ENCODE measurements at places on chromosomes 11 and 22.

GRCh38 chr11:4881188-4881587 is 512 bp upstream of the OR51T1 start:
- no peak for DNase-seq

- DNase-seq: no peak
Observed at GRCh38 chr11:32334822-32335221, 100.5 kb downstream of the WT1 start.

DNA sequence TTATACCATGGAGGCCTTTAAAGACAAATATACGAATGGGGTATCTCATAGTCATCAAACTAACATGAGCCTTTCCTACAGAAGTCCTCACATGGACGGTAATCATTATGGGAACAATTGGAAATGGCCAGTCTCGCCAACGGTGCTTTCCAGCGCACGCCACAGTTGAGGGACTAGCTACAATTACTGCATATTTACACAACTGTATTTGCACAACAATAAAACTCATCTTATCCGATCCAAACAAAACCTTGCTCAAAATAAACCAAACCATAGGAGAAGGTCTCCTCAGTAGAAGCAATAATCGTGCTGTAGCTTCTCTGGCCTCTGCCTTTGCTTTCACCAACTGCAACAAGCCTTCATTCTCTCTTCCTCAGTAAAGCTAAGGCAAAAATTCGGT is 5.9 kb downstream of the CADM1 start:
- no peak for DNase-seq

GRCh38 chr11:63614136-63614671 is at the start of gene PLAAT3:
PLAAT3 (minus strand) TSS chr11:63614433; CDS start chr11:63614014, 419 bp downstream.
- DNase-seq: peak; percentile 87

DNA sequence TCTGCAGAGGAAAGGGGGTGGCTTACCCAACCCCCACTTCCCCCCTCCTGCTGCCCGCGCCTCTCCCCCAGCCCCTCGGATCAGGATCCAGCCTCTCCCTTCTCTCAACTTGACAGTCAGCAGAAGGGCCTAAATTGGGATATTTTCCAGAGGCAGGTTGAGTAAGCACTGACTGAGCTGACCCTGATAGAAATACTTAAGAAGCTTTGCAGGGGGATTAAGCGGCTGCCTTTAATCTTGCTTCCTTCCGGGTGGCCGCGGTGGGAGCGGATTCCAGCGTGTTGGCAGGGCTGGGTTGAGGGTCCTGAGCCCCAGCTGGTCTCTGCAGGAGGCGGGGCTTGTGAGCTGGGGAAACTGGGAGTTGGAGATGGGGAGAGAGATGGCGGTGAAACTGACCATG is 445.2 kb downstream of the NTM start:
- DNase-seq: no peak

DNA sequence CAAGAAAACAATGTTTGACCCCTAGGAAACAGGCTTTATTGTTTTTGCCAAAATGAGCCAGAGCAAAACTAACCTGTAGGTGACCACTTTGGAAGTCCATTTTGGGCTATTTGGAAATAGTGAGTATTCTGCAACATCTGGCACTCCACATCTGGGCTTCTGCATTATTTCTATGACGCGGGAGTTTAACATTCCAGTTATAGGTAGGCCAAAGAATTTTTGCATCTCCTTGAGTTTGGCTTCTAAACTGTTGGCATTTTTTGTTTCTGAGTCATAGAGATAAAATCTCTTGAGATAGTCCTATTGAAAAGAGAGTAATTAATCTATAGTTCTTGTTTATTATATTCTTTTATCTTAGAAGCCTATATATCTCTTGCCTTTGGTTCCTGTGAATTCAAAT is 2.9 kb downstream of the MMP7 start:
- DNase-seq: no peak

DNA sequence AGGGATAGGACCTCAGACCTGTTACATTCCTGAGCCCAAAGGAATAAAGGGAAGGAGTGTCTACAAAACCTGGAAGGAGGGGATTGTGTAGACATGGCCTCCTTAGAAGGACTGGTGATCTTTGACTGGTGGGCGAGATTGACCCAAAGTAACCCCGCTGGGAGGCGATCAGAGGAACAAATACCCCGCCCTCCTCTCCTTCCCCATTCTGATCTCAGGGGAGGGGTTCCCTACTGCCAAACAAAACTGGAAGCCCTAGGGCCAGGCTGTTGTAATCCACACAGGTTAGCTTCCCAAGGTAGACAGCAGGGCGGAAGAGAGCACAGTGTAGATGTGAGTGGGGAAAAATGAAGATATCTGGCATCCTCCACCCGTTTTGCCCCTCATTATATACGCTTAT is 24.7 kb downstream of the NCF4 start:
- DNase-seq: no peak

DNA sequence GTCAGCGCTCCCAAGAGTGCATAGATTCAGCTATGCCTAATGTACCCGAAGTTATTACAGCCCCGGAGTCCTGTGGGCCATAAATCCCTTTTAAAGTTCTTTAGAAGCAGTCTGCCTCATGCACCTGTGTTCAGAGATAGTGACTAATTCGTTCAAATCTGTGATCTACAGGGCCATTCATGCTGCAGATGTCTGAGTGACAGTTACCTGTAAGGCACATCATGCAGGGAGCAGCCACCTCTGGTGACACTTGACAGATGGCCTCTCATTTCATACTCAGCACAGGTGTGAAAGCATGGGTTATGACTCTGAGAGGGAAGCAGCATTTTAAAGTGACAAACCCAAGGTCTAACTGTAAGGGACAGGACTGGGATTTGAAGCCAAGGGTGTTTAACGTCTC is 2.4 kb upstream of the E2F8 start:
- DNase-seq: no peak

- no peak for DNase-seq
Observed at GRCh38 chr11:8066036-8066910, 14.7 kb upstream of the TUB start.

DNA sequence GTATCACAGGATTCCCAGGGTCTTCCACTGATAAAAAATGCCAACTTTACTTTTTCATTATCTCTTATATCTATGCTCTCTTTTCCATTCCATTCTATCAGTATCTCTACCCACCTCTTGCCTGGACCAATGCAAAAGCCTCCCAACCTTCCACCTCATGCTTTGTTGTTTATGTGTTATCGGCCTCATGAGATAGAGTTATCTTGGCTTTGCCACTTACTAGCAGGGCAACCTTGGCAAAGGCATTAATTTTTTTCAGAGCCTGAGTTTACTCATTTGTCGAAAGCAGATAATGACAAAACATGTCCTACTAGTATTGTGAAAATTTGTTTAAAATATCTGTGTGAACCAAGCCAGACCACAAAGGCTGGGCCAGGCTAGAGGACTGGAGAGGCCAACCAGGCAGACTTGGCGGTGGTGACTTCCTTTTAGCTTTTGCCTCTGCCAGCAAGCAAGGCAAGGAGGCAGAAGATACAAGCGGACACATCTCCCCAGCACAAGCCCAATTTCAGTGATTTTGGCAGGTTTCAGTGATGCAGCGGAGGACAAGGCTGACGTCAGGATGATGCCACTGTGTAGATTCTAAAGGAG is 106.9 kb downstream of the ADAMTS15 start:
- DNase-seq: no peak

DNA sequence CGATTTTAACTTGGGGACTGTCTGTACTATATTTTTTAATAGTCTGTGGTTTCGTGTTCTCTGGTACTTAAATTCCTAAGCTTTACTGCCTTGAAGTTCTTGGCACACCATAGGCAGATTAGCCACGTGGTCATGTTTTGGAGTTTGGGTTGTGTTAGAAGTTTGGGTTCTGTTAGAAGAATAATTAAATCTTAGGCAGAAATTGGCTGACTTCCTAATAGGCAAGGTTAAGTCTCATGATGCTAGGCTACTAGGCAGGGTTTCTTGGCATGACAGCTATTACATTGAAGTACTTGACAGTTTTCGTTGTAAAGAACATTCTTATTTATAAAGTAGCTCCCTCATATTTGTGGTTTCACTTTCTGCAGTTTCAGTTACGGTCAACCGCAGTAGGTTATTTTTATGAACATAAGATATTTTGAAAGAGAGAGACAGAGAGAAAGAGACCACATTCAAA is 30.0 kb upstream of the MMP7 start:
- DNase-seq: no peak

- DNase-seq: no peak
Observed at GRCh38 chr11:60121264-60121663, 32.8 kb downstream of the MS4A2 start.
